Erythroblast (primary cell): ENCODE measurements at places on chromosomes 5 and 9.

- DNase-seq, result no peak
These were observed 103.6 kb upstream of the FST start for GRCh38 chr5:53376853-53377252.

DNA sequence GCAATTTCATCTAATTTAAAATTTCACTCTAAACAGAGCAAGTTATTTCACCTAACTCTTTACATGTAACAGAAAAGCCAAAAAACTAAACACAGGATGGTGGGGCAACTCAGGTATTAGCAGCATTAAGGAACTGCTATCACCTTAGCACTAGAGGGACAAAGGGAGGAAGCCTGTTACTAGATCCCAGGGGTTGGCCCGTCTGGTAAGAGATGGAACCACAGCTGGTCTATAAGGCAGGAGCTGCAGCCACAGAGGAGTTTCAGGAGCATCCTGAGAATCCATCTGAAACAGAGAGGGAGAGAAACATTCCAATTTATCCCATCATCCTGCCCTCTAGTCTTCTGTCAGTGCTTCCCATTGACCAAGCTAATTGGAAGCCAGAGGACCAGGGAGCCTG is 300.3 kb downstream of the MRPS30 start:
- no peak for DNase-seq

DNA sequence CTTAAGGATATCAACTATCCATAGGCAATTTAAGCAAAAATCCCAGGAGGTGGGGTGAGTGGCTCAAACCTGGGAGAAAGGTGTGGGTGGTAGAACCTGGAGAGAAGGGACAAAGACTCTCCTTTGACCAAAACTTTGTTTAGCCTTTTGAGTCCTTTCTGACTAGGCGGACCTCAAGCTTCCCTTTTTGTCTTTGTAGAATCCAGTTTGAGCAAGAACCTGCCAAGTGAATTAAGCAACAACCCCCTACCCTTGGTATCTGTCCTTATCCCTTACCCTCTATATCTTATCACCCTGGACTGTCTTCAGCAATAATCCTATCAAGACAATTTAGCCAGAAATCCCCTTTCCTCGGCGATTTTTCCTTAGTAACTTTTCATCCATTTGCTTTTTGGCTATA is 53.5 kb upstream of the SLC28A3 start:
- DNase-seq, result no peak

DNA sequence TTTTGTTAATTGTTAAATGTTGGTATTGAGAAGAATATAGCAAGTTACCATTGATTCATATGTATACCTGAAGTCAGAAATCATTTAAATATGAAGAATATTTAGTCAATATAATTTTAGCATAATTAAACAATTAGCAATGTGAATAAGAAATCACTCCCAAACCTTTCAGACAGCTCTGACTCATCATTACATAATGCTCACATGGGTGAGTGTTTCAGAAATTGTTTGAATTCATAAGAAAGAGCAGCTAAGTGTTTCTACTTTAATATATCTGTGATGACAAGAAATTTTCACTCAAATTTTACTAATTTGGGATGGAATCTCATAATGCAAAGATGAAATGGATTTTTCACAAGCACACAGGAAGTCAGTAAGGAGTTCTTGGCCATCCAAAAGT is 42.0 kb upstream of the CDC42SE2 start:
- no peak for DNase-seq

DNA sequence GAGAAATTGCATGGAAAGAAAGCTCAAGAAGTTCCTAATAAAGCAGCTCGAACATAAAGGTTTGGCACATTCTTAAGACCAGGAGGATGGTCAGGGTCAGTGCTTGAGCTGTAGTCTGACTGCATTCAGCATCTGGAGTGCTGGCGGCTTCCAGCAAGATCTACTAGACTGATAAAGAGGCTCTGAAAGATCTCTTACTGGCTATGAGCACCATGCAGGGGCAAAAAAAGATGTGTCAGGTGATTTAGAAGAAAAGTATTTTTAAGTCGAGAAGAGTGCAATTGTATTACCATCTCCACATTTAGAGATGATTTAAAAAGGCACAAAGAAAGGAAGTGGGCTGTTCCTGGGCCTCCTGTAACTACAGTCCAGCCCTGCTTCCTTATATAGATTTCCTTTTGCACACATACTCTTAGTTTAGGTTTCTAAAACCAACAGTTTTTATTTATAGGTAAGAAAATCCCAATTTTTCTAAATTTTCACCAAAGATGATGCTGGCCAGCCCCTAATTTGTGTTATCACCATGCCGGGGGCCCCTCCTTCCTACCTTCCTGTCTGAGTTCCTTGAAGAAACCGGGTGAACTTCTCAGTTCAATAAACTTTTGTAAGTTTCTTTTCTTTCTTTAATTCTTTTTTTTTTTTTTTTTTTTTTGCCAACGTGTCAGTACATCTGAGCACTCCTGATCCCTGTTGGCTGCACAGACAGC is 65.9 kb upstream of the PLPP1 start:
- peak; percentile 4 for DNase-seq

GRCh38 chr9:120928483-120929228 is 2.1 kb upstream of the TRAF1 start:
- peak; percentile 53 for DNase-seq

DNA sequence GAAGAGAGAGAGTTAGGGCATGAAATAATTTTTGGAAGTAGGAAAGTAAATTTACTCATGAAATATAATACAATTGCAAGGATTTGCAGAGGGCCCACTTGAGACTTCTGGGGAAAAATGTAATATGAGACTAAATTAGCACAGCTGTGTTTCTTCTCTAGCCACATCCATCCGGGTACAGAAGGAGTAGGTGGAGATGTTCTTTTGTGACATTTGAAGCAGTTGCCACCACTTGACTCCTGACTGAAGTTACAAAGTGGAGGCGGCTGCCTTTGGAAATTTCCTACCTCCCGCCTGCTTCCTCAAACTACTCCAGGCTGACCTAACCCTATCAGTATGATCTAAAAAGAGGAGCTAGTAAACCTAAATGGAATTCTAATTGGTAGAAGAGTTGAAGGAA is 58.1 kb upstream of the SHISAL2B start:
- no peak for DNase-seq

GRCh38 chr9:2853517-2853916 is 9.6 kb upstream of the PUM3 start:
- no peak for DNase-seq
